HFF-Myc (cell line): ENCODE measurements at places on chromosomes 6 and 20.

DNA sequence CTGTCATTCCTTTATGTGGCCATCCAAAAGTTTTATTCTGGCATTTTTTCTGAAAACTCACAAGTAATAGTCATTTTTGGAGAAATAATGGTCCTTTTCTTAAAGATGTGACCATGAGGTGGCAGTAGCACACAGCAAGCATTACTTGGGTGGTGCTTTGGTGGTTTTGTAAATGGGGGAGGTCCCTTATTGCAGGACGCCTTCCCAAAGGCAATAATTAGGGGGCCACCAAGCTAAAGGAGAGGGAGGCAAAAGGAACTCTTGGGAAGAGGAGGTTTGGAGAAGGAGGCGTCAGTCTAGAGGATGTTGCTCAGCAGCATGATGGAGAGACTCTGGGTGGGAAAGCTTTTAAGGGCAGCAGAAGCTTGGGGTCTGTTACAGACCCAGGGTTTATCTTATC is 422.6 kb upstream of the MMS22L start:
- DNase-seq: no peak

DNA sequence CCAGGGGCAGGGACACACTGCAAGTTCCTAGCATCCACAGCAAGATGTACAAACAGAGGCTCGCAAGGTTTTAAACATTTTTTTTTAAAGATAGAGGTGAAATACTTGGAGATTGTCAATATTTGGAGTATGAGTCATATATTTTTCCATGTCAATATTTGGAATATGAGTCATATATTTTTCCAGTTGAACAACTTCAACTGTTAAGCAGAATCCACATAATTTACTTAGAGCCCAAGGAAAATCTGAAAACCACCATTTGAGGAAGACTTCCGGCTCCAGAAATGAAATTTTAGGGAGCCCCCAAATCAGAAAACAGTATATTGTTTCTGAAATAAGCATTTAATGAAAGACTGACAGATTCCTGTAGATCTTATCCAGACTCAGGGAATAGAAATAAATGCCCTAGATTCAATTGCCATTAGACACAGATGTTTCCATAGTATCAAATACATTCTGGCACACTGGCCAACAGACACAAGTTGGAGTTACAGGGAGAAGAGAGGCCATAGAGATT is 51.6 kb upstream of the FAM184A start:
- no peak for DNase-seq

DNA sequence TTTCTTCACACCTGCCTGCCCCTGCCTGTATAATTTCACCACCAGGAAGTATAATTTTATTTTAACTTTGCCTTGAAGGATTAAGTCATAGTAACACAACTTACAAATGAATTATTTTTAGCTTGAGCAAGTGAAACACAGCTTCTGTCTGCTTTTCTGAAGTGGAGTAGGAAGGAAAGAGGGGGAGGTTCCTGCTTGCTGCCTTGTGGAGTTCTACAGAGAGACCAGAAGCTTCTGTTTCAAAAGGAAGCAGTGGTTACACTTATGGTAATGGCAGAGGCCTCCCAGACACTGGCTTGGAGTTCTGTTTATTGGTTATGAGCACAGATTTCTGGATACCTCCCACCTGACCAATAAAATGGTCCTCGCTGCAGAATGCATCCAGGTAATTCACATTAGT is 159.6 kb downstream of the TMEM200A start:
- DNase-seq: no peak

- no peak for DNase-seq
These were observed 52.9 kb upstream of the HDDC2 start for GRCh38 chr6:125354649-125355048.

- DNase-seq: no peak
These were observed 13.9 kb downstream of the SRC start for GRCh38 chr20:37359836-37360235.

- DNase-seq: no peak
These were observed 9.0 kb downstream of the TEAD3 start for GRCh38 chr6:35487658-35488516.

DNA sequence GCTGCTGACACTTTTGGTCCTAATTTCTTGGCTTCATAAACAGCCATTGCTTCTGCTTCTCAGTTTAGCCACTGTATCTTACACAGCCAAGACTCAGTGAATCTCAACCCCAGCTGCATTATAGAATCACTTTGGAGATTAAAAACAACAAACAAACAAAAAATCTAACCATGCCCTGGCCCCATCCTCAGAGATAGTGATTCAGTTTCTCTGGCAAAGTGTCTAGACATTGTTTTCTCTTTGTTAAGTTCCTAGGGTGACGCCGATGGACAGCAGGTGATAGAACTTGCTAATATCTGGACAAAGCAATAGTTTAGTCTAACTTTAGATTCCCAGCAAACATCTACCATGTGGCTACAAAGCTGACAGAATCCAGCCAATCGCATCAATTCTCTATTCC is 2.9 kb downstream of the ADGRF5 start:
- no peak for DNase-seq

DNA sequence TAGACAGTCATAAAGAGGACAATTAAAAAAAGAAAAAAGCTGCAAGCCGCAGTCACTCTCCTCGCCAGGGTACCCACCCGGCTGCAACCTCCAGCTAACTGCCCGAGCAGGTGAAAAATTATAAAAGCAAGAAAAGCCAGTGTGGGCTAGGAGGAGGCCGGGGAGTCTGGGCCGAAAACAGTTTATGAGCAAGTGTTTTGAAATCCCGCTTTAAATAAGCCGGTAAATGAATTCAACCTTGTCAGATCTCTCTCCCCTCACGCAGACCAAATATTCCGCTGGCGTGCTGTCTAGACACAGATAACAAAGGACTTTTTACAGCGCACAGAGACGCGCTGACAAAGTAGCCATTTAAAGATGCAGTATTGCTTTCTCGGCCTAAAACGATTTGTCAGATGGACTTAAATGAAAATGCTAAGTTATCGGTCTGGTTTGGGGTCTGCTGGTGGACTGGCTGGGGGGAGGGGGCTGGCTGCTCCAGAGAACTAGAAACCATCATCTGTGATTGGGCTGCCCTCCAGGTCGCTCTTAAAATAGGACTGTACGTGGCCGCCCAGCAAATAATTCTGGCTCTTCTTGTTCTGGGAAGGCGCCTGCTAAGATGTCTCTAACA is 24.6 kb downstream of the PMEPA1 start:
- no peak for DNase-seq

DNA sequence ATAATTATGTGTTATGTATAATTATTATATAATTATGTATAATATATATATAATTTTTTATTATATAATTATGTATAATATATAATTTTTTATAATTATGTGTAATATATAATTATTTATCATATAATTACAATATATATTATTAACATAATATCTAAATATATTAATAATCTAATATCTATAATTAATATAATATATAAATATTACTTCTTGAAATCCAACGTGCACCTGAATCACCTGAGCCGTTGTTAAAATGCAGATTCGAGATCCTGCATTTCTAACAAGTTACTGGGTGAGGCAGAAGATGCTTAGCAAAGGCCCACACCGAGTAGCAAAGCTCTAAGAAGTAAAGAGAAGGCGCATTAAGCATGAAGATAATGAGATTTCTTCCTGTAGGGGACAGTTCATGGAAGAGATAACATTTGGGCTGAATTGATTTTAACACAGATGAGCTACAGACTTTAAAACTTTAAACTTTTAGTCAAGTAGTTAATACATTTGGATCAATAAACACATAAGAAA is 406.4 kb upstream of the PLCB4 start:
- DNase-seq: no peak

DNA sequence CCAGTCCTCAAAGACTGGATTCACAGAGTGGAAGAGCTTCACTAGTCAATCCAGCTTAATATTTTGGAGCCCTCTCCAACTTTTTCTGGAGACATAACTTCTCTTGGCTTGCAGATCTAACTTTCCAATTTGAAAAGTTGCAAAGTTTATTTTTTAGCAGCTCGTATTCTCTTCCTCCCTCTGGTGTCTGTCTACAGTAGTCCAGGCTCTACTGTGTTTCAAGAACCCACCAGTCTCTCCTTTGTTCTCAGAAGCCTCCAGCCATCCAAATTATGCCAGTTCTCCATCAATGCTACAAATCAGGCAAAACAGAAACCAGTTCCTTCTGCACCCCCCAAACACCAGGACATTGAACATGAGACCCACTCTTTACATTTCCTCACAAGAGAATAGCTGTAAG is 376.1 kb upstream of the OPRM1 start:
- no peak for DNase-seq

DNA sequence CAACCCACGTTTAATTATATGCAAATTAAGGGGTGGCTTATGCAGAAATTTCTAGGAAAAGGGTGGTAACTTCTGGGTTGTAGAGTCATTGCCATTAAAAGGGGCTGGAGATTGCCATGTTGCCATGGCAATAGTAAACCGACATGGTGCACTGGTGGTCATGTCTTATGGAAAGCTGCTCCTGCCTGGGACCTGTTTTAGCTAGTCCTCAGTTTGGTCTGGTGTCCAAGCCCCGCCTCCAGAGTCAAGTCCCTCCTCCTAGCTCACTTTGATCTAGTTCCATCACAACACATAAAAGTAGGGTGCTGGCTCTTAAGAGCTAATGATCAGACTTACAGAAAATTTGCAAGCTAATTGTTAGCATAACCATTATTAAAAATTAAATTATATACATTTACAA is 5.3 kb downstream of the SLC22A2 start:
- DNase-seq: no peak
